SK-N-MC (cell line): ENCODE measurements at places on chromosomes 4 and X.

DNA sequence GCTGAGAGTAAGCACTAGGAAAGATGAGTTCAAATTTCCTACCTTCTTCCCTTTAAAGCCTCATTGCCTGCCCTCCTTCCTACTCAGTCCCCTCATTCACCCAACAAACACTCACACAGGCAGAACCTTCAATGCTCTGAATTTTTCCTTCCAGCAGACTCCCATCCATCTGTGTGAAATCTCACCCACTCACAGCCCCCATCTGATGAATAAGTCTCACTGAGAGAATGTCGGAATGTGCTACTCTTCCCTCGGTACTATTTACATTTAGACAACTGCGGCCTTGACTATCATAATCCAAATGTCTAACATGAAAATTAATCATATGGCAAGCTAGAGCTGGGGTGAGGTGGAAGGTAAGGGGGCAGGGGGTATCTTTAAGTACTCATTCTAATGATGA is 19.4 kb downstream of the CLDN2 start:
- DNase-seq, result no peak

DNA sequence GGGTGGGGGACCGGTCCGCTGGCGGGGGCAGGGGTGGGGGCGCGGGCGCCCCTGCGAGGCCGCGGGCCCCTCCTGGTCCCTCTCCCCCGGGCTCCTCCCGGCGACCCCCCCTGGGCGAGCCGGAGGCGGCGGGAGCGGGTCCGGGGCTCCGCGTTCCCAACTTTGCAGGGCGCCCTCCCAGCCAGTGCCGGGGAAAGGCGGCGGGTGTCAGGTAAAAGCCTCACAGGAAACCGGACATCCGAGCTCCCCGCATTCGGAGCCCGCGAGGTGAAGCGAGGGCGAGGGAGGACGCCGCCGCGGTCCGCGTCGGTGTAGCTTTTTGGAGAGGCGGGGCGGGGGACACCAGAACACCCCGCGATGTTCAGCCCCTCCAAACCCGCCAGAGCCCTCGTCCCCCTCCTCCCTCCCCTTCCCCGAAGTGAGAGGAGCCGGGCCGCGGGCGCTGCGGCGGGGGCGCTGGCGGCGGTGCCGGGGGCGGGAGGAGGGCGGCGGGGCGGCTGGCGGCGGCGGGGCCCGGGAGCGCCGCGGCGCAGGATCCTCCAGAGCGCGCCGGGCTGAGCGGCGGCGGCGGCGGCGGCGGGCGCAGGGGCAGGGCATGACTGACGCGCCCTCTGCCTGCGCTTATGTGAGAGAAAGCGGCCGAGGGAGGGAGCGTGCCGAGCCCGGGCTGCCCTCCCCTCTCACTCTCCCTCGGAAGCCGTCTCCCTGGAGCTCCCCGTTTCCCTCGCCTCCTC is at the start of gene VEGFC:
TSS of gene VEGFC (minus strand) at position 597 of the 734 bp plus-strand sequence. CDS start 611 bp downstream, outside the sequence.
- no peak for DNase-seq

DNA sequence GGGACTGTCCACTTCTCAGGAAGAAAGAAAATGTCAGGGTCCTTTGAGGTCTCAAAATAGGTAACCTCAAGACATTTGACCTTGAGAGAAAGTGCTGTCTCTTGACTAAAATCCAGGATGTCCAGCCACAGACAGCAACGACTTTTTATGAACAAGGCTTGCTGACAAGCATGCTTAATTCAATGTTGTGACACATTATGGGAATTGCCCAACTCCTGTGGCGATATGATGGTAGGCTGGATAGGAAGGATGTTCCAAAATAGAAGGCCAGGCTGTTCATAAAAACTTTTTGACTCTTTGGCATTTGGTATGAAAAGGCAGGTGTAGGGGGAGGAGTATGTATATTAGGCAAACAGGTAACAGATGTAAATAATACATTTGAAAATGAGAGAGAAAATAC is 50.8 kb upstream of the EDNRA start:
- DNase-seq, result no peak

DNA sequence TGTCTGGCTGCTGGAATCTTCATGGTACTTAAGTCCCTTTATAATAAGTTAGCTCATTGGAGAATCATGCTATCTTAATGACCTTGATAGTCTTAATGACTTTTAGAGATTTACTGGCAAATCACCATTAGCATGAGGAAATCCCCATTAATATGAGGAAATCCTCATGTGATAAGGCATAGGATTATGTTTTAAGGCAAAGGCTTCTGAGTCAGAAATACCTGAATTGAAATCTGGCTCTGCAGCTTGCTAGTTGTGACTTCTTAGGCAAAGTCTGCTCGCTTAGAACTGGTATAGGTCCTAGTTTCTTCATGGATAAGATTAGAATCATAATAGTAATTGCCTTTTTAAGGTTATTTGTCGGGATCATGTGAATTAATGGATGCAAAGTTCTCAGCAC is 190.2 kb upstream of the BANK1 start:
- DNase-seq, result no peak

DNA sequence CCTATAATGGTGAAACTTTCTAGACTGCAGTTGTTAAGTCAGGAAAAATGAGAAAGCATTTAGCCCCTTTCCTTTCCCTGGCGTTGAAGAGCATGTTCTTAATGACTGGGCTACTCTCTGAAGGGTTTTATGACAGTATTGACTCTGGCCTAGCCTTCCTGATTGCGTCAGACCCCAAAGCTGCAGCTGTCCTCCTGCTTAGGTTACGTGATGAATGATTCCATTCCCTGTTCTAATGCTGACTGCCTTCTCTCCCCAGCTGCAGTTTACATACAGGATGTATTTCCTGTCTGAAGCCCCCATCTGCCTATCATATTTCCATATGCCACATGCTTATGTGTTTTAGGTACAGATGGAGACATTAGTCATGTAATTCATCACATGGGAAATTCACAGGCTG is 105.8 kb upstream of the EGFL6 start:
- DNase-seq, result no peak

GRCh38 chr4:108849611-108850168 is 86.8 kb upstream of the ETNPPL start:
- no peak for DNase-seq

- no peak for DNase-seq
Observed at GRCh38 chr4:24190761-24191695, 301.2 kb upstream of the PPARGC1A start.

DNA sequence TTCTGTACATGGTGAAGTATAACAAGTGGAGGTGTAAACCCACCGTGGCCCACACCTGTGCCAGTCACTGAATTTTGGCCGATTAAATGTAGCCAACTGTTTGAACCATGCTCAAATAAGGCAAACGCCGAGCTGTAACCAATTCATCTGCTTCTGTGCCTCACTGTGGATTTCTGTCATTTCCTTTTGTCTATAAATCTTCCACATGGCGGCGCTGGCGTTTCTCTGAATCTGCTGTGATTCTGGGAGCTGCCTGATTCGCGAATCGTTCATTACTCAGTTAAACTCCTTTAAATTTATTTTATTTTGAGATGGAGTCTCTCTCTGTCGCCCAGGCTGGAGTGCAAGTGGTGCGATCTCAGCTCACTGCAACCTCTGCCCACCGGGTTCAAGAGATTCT is 19.2 kb downstream of the SUPT20HL2 start:
- DNase-seq, result no peak

DNA sequence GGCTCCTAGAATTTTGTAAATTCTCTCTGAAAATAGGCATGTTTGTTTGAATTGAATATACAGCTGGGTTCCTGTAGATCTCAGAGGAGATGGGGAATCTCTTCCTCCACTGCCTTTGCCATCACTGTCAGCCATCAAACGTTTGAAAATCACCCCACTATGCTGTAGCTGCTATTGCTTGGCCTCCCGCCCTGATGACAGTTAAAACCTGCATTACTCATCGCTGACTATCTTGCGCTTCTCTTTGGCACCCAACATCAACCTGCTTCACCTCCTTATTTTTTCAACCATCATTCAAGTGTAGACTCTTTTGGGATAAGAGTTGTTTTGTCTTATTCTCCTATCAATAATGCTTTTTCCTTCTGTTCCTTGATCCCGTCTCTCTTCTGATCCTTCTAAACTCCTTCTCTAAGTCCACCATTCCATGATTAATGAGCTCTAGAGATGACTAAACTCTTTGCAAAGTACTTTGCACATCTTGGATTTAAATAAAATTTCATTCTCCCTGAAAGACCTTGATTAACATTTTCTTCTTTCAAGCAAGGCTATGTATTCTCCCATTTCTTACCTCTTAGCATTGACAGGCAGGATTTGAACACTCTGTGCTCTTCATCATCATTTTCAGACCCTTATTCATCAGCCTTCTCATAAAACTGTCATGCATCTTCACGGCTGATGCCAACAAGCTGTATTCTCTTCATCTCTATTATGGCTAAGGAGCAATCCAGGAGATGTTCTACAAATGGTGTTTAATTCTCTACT is 133.0 kb downstream of the SNCA start:
- no peak for DNase-seq

DNA sequence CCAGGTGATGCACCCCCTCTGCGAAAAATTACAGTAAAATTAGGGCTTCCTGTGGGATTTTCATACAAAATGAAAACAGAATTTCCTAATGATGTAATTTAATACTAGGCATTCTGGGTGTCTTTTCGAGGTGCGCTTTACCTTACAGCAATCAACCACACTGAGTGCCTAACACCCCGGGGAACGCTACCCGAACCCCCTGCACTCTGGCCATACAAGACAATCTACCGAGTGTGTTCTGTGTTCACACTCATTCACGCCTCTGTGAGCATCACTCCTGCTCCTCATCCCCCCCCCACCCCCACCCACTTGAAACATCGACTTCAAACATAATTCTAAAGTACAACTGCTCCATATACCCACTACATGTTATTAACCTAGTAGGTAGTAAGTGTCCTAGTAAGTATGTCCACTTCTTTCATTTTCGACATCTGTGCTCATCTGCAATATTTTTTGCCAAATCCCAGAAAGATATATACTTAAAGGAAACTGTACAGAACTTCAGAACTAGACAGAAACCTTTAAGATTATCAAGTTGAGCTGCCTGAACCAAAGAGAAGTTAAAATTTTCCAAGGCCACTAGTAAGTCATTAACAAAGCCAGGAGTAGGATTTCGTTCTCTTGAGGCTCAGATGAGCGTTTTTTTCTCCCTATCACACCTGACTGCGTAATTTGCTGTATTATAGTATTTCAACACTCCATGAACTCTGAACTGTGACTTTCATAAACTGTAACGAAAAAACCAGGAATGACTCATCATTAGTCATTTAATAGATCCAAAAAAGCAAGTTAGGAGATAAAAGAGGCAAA is 80.0 kb downstream of the FAT1 start:
- no peak for DNase-seq

- no peak for DNase-seq
Observed at GRCh38 chr4:52574036-52574435, 85.1 kb downstream of the USP46 start.

DNA sequence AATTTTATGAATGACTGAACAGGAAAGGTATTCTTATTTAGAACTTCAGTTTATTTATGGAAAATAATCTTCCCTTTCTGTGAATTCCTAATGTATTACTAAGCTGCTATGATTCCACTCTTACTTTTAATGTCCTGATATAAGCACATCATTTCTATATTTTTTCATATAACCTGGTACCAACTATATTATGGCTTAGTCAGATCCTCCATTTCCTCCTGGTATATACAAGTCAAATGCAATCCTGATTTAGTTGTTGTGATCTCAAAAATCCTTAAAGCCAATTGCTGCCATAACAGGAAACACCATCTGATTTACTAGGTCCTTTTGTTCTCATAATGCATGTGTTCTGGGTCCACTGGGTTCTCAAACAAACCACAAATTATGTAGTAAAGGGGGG is 26.8 kb downstream of the TRMT2B start:
- DNase-seq, result no peak

- DNase-seq, result no peak
Observed at GRCh38 chr4:10701702-10702460, 17.3 kb upstream of the CLNK start.
